NT2/D1 (cell line): ENCODE measurements at places on chromosomes 2 and 18.

DNA sequence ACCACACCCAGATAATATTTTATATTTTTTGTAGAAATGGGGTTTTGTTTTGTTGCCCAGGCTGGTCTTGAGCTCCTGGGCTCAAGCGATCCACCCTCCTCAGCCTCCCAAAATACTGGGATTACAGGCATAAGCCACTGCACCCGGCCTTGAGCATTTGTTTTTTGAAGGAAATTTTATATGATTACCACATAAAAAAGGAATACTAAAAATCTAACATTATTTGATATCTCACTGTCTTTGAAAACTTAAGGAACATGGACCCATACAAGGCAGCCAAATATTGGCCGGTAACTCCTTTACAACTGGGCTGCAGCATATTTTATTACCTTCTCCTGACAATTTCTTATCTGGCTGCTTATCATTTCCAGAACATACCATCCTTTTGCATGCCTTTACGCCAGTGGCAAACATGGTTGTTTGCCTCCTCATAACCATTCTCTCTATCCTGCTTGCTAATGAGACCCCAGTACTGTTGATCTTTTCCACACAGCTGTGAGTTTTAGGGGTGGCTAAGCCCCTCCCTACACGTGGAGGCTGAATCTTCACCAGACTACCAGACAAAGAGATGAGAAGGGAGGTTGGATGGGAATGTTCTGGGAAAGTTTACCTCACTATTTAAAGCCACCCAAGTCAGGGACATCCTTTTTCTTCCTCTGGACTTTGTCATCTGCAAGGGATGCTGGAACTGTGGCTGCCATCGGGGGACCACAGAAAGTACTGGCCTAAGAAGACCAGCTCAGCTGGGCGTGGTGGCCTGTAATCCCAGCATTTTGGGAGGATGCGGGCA is 157.5 kb downstream of the TGIF1 start:
- DNase-seq: no peak

DNA sequence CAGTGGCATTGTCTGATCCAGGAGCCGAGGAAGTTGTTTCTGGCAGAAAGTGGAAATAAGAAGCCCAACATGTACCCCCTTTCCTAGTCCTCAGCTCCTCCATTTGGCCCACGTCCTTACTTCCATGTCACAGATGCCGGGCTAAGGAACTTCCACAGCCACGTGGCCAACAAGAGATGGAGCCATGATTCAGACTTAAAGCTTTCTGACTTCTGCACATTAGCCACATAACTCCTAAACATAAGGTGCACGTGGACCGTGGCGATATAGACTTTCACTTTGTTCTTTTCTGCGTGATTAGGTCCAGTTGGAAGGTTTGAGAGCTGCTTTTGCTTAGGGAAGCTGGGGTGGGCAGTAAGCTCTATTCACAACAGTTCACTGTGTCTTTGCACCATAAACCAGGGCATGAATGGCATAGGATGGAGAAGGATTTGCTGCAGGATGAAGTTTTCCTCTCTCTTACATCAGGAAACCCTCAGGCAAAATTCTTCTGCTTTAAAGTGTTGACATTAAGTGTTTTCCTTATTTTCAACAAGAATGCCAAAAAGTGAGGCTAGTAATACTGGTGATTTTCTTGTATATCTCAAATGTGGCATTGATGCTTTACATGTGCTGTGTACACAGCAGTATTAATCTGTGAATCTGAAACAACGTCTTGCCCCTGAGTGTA is 61.2 kb upstream of the RBM44 start:
- no peak for DNase-seq

DNA sequence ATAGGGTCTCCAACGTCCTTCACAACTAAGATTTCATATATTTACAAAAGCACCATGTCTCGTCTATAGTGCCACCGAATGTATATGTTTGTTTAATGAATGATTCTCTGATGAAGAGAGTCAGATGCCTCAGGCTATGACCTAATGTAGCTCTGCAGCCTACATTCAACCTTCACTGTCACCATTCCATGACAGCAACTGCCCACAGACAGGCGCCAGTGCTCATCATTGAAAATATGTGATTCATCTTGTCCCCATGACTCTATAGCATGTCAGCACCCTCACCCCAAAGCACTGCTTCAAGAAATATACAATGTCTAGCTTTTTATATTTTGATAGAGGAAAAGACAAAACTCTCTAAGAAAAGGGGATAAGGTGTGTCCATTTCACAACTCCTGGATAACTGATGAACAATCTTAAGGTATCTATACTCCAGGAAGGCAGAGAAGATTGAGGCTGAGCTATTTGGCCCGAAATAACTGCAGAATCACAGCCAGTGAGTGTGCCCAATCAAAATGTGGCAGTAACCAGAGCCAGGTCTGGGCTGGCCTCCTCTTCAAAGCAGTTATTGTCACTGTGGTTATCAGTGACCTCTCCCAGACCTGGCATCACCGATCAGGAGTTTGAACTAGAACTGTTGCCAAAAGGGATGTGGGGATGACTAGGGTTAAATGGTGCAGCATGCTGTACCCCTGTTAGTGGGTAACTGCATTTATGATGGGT is 246.6 kb downstream of the SETBP1 start:
- no peak for DNase-seq

- no peak for DNase-seq
These were observed 134.8 kb downstream of the DSEL start for GRCh38 chr18:67381608-67382150.
